NCI-H524 treated with DMSO at 0.1 percent for 48 hours (cell line): ENCODE measurements at places on chromosomes 16 and 17.

DNA sequence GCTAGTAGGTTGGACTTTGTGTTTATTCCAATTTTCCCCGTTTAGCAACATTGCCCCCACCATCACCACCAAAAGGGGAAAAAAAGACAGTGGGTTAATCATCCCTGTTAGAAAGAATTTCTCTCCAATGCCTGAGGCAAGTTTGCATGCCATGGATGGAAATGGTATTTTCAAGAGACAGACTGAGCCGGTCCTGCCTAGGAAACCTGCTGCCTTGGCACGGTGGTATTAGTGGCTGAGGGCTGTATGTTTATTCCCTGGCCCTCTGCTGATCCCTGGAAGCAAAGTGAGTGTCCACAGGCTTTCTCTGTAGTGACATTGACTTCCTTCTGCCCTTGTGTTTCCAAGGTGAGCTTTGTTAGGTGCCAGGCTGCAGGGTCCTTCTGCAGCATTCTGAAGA lies 427.0 kb upstream of the RBFOX1 start:
- DNase-seq: no peak

DNA sequence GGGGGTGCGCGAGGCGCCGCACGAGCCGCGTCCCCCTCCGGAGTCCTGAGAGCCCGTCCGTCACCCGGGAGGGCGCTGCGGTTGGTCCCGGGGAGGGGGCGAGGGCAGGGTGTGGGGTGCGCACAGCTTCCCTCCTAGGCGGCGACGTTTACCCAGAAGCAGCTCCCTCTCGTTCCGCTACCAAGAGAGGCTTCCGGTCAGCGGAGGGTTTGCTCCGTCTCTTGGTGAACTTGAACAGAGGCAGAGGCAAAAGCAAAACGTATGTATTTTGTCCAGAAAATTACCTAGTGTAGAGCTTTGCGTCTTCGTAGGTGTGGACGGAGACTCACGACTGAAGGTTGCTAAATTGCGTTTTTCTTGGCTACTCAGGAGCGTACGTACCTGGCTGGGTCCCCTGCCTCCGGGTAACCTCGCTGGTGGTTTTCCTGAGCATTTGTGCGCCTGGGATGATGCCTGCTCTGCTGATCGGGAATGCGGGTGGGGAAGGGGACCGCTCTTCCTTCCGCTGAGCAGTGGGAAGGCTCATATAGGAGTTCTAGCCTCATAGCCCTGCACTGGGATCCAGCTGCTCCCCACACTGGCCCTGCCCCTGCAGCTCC lies 833 bp downstream of the WSCD1 start:
- DNase-seq: no peak

GRCh38 chr16:396605-397004 lies 394 bp upstream of the NME4 start:
- no peak for DNase-seq

- DNase-seq: no peak
Observed at GRCh38 chr17:76079956-76080767, 1.2 kb downstream of the ZACN start.

DNA sequence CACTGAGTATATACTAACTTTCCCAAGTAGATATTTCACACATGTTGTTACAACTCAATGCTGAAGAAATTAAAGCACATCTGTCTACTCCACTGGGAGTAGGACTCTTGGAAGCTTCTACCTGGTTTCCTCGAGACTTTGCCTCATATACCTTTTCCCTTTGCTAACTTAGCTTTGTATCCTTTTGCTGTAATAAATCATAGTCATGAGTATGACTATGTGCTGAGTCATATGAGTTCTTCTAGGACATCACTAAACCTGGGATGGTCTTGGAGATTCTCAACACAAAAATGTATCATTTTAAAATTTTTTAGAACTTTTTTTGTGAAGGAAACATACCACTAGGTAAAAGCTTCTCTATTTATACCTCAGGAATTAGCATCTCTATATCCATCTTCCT lies 39.8 kb downstream of the ABCA5 start:
- DNase-seq: no peak

DNA sequence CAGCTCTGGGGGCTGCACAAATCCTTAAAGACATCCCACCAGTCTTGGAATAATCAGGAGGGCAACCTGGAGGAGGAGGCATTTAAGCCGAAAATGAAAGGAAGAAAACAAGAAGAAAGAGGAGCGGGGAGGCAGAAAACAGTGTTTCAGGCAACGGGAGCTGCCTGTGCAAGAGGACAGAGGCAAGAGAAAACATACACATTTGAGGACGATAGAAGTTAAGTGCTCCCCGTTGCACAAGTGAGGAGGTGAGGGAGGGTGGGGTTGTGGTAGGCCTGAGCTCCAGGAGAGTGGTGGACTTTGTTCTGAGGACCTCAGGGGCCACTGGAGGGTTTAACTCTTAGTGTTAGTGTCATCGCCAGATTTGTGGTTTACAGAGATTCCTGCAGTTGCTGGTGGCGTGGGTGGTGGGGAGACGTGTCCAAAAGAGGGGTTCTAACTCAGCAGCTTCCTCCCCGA lies 27.6 kb upstream of the CIBAR2 start:
- DNase-seq: no peak

DNA sequence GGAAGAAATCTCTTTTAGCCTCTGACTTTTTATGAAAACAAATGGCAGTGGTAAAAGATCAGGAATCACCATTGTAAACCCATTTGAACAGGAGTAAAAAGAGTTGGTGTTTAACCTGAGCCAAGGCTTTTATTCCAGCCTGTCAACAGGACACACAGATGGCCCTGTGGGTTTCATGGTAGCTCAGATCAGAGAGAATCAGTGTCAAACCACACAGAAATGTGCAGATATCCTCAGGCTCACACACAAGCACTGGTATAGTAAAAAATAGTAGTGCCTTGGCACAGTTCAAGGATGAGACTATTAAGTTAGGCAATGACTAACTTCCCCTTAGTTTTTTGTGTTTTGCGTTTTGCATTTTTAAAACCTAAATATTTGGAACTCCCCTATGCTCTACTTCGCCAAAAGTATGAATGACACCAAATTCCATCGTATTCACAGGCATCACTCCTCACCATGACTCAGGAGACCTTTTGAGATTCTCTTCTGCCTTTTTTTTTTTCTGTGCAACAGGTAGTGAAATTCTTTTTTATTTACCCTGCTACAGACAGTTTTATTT lies 1200.0 kb downstream of the CDH11 start:
- no peak for DNase-seq

DNA sequence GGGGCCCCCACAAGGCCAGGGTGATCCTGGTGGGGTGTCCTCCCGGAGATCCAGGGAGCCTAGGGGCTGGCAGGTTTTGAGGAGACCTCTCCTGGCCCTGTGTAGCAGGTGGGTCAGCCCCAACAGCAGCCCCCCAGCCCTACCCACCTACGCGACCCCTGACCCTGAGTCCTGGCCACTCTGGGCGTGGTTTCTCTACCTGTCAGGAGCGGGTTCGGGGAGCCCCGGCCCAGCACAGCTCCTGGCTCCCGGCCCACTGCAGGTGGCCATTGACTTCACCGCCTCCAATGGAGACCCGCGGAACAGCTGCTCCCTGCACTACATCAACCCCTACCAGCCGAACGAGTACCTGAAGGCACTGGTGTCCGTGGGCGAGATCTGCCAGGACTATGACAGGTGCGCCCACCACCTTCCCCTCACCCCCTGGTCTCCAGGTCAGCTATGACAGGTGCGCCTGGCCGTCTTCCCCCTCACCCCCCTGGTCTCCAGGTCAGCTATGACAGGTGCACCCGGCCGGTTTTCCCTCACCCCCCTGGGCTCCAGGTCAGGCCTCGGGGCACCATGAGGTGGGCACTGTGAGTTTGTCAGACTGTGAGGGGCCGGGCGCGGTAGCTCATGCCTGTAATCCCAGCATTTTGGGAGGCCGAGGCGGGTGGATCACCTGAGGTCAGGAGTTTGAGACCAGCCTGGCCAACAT lies 13.0 kb downstream of the CPNE7 start:
- DNase-seq: no peak

DNA sequence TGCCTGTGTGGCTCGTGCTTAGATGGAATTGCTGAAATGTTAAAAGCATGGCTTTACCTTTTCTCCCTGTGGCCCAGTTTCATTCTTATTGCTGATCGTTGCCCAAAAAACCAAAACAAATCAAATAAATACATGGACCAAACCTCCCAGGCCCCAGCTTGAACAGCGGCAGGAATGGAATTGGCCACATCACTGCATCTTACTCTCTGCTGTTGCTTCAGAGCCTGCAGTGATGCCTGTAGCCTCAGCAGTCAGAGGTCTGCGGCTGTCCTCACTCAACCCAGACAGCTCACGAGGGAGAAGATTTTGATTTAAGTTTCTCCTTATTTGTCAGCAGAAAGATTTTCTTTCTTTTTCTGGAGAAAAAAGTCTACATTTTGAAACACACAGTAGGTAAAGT lies 91.5 kb downstream of the NPIPB11 start:
- DNase-seq: no peak

- DNase-seq: no peak
Observed at GRCh38 chr17:45902892-45903346, 8.6 kb downstream of the MAPT start.

DNA sequence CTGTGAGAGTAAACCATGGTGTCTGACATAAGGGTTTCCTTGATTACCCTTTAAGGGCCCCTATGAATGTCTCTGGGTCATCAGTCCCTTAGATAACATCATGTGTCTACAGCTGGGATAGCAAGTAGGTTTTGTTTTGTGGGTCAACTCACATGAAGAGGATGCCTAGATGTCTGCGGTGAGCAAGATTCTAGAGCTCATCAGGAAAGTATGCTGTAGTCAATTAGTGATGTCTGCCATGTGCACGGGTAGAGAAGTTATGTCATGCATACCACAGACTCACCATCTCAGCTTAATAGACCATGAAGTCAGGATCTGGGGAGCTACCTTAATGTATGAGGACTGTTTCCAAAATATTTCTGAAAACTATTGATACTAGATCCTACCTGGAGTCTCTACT lies 57.5 kb downstream of the CDH13 start:
- DNase-seq: no peak

DNA sequence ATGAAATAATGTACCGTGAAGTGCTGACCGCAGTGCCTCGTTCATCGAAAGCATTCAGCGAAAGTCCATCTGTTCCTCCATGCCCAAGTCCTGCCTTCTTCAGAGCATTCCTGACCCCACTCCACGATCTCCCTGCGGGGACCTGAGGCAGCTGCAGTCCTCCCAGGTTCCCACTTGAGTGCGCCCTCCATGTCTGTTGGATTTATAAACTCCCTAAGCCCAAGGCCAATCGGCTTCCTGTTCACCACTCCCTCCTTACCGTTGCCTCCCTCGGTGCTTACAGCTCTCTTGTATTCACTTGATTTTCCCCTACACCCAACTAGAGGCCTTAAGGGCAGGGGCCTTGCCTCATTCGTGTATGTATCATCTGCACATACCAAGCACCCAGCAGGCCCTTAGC lies 2.8 kb downstream of the RAD51D start:
- DNase-seq: no peak

GRCh38 chr16:74586948-74587347 lies 20.0 kb downstream of the GLG1 start:
- no peak for DNase-seq

DNA sequence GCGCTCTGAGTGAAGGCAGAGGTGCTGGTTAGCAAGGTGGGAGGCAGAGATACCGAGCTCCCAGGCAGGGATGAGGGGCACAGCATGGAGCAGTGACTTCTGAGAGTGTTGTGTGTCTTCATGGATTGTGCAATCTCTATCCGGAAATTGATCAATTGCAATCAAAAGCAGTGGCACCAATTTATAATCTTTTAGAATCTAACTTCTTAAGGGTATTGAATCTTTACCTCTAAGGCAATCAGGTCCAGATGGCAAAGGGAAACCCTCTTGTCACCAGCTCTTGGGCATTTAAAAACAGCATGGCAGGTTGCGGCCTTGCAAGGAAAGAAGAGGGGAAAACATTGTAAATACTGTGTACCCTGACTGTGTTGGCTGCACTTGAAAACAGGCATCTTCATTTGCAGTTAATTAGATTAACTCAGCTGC lies 58.0 kb upstream of the MRTFB start:
- DNase-seq: no peak

- no peak for DNase-seq
Observed at GRCh38 chr17:13114601-13115031, 96.8 kb upstream of the ELAC2 start.

GRCh38 chr17:44965481-44966234 lies 2.4 kb downstream of the C1QL1 start:
- no peak for DNase-seq

DNA sequence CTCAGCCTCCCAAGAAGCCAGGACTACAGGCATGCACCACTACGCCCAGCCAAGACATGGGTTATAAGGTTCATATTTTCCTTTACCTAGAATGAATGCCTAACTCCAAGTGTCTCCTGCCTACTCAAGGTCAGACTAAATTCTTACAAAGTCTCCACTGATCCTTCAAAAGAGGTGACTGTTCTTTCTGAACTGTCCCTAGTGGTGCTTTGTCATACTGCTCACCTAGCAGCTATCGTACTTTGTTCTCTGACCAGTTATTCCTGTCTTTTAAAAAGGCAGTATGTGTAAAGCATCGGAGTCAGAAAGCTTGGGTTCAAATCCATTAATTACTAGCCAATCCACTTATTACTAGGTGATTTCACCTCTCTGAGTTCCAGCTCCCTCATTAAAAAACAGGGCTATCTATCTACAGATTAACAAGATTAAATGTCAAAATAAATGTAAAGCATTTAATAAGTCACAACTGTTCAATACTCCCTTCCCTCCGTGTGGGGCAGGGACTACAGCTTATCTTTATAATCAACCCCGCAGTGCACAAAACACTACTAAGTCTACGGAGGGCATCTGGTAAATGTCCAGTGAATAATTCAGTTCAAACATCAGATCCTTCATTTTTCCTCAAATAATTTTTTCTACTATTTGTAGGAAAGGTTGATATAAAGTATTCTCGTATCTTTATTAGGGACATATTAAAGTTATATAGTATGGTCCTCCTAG lies 20.0 kb upstream of the ITGA2B start:
- DNase-seq: no peak

DNA sequence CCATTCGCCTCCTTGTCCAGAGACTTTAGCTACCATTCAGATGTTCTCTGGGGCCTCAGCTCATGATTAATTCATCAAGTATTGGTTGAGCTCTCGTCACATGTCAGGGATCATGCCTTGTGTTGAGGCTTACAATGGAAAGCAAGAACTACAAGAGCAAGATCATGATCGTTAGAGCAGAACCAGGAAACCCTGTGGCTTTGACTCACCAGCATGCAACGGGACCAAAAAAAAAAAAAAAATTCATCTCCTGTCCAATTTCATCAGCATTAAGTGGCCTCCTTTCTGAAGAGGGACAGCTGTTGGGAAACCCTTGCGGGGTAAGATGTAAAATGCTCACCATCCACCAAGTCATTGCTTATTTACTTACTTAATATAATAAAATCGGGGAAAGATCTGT lies 12.1 kb upstream of the USP10 start:
- no peak for DNase-seq
